Activated naive CD8-positive, alpha-beta T cell treated with anti-CD3 and anti-CD28 coated beads for 36 hours (primary cell): ENCODE measurements at places on chromosomes 13 and 19. TPM values are rescaled to one million over a fixed set of nuclear protein-coding genes. Genes with fewer than 3 reads are reported as not detected.

DNA sequence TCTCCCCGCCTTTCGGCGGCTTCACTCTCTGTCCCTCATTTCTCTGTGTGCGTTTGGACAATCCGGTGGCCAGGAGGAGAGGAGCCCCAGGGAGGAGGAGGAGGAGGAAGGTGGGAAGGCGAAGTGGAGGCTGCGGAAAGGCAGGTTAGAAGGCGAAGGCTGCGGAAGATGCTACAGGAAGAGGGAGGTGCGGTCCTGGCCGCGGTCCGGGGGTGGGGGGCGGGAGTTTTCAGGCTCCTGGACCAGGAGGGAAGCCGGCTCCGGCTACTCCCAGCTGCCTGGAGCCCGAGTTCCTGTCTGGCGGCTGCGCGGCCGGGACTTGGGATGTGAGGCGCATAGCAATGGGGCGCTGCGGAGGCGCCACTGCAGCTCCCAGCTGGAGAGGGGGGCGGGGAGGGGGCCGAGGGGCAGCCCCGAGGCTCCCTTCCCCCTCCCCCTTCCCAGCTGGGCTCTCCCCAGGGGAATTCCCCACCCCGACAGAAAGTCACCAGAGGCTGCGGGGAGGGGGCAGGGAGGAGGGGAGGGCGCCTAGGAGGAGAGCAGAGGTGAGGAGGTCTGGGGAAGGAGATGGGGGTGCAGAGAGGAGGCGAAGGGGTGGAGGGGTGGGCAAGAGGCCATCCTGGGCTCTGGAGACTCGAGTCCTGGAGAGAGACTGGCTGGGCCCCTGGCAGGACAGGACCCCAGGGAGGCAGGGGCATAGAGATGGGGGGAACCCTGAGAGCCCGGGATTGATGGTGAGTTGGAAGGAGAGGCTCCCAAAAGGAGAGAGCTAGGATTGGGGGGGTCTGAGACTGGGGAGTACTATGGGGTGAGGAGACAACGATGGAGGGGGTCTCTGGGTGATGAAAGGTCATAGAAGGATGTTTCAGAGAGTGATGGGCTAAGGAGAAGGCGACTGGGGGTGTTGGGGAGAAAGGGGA is 2.0 kb downstream of the LRRC4B start:
- peaks cover 76% of the 10 kb centered on the region for H3K27me3 ChIP-seq
- H3K4me1 ChIP-seq, result peaks cover 17% of the 10 kb centered on the region
- H3K36me3 ChIP-seq, result no peaks in the 10 kb centered on the region
- peak; percentile 33 for DNase-seq

DNA sequence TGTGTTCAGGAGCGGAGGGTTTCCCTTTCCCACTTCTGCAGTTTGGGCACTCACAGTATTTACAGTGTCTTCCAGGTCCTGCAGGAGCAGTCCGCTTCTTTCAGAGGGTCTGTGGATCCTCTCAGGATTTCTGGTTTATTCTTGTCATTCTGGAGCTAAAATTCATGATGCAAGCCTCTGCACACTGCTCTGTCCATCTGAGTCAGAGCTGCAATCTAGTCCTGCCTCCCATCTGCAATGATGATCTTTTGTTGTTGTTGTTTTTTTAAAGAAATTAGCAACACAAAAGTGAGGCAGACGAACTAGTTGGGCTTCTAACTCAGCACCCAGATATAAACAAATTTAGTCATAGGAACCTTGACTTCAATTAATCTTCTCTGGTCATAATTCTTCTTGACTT is 86.5 kb downstream of the DLEU7 start:
- peaks cover 4% of the 10 kb centered on the region for H3K27me3 ChIP-seq
- H3K27ac ChIP-seq, result no peak overlapping the region
- H3K4me3 ChIP-seq, result no peak overlapping the region
- peaks cover 8% of the 10 kb centered on the region for H3K4me1 ChIP-seq

DNA sequence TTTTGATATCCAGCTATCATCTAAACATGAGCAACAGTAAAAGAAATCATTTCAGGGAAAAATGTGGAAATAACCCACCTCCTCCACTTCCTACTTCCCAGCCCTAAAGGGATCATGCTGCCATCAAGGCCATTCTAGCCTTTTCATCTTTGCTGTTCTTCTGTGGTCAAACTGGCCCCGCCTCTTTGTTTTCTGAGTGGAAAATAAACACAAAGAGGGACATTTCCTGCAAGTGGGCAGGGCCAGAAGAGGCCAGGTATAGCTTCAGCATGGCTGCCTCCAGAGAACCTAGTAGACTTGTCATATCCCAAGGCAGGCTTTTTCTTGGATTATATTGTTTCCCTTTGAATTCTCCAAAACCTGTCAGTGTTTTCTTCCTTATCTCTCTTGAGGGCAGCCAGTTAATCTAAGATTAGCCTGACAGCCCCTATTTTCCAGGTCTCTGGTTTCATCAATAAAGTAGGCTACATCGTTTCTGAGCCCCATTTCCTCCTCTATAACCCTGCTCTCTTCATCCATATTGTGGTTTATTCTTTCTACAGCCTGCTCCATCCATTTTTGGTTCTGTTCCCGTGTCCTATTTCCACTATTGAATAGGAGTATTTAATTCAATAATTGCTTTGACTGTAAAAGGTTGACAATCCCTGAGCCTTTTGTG is 117.6 kb downstream of the GPC6 start:
- H3K36me3 ChIP-seq, result no peaks in the 10 kb centered on the region
- no peak overlapping the region for H3K27ac ChIP-seq
- no peaks in the 10 kb centered on the region for H3K27me3 ChIP-seq

DNA sequence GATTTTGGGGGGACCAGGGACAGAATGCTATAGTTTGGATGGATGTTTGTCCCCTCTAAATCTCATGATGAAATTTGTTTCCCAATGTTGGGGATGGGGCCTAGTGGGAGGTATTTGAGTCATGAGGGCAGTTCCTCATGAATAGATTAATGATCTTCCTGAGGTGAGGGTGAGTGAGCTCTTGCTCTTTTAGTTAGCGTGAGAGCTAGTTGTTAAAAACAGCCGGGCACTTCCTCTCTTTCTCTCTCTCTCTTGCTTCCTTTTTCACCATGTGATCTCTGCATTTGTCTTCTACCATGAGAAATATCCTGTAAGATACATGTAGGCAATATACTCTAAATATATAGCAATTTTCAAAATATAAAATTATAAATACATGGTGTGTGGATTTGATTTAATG is 290.8 kb upstream of the PCDH9 start:
- H3K4me1 ChIP-seq, result no peaks in the 10 kb centered on the region
- H3K27me3 ChIP-seq, result no peaks in the 10 kb centered on the region
- no peak for DNase-seq
- H3K4me3 ChIP-seq, result no peak overlapping the region
- H3K36me3 ChIP-seq, result no peaks in the 10 kb centered on the region

GRCh38 chr19:3796358-3796757 is 10.2 kb upstream of the MATK start:
- DNase-seq, result no peak
- peaks cover 17% of the 10 kb centered on the region for H3K4me1 ChIP-seq
- H3K36me3 ChIP-seq, result peaks cover 5% of the 10 kb centered on the region
- no peak overlapping the region for H3K4me3 ChIP-seq

DNA sequence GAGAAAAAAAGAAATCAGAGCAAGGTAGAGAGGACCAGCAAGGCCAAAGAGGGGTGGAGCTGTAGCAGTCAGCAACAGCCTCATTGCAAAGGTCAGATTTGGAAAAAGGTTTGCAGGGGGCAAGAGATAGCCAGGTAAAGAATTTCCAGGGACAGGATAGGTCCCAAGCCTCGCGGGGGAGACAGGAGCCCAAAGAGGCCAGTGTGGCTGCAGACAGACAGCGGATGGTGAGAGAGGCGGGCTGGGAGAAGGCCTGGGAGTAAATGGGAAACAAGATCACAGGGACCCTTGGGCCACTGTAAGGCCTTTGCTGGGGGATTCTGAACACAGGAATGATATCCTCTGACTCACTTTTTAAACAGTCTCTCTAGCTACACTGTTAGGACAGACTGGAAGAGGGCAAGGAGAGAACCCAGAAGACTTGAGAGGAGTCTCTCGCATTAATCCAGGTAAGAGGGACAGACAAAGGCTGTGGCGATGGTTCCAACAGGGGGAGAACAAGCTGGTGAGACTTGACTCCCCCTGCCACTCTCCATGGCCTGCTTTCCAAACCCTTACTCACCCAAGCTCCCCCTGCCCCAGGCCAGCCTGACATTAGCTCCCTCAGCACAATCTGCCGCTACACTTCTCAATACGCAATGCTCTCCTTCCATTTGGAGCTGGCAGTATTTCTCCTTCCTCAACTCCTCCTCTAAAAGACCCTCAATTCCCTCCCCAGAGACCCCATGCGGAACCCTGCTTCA is 31.8 kb downstream of the DOCK9 start:
- no peak for DNase-seq
- H3K4me3 ChIP-seq, result no peak overlapping the region
- H3K27ac ChIP-seq, result no peak overlapping the region
- H3K4me1 ChIP-seq, result peaks cover 21% of the 10 kb centered on the region
- no peaks in the 10 kb centered on the region for H3K27me3 ChIP-seq

- peak; percentile 59 for DNase-seq
- no peak overlapping the region for H3K27ac ChIP-seq
- no peaks in the 10 kb centered on the region for H3K36me3 ChIP-seq
- no peaks in the 10 kb centered on the region for H3K27me3 ChIP-seq
These were observed 24.9 kb upstream of the TPM4 start for GRCh38 chr19:16051254-16052025.

DNA sequence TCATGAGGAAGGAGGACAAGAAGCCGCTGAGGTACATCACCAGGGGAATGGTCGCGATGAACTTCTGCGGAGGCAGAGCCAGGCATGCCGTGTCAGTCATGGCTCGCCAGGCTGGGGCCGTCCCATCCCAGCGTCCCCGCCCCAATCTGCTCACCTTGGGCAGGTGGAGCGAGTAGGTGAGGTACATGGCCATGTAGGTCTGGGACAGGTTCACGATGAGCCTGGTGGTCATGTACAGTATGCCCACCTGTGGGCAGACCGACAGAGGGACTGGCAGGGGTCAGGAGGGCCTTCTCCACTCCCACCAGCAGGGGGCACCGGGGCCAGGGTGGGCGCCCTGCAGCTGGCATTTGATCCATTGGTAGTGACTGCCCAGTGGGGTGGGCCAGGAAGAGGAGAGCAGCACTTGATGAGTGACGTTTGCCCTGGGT is 8.3 kb downstream of the TEKTIP1 start:
- no peaks in the 10 kb centered on the region for H3K27me3 ChIP-seq
- no peak overlapping the region for H3K27ac ChIP-seq
- peaks cover 12% of the 10 kb centered on the region for H3K4me1 ChIP-seq

- H3K27ac ChIP-seq, result no peak overlapping the region
- no peak for DNase-seq
- H3K4me3 ChIP-seq, result no peak overlapping the region
- peaks cover 8% of the 10 kb centered on the region for H3K4me1 ChIP-seq
- H3K27me3 ChIP-seq, result no peaks in the 10 kb centered on the region
- peaks cover 20% of the 10 kb centered on the region for H3K36me3 ChIP-seq
These were observed 22.2 kb downstream of the FUZ start for GRCh38 chr19:49790866-49791265.

DNA sequence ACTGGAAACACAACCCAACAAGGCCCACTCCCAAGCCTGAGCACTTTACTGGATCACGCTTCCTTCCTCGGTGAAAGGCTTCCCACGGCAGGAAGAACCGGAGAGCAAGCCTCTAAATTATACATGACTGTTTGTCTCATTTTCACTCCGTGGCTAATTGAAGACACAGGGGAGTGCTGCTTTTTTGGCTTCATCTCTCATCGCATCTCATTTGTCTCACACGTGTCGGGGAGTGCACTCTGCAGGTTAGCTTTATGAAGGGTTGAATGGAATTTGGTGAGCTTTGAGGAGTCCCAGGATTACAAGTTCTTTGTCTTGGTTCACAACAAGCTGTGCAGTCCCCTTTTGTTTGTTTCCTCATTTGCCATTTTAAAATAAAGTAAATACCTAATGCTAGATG is 544.6 kb downstream of the GPC6 start:
- no peak for DNase-seq
- no peaks in the 10 kb centered on the region for H3K36me3 ChIP-seq
- H3K27me3 ChIP-seq, result peaks cover 16% of the 10 kb centered on the region
- H3K27ac ChIP-seq, result no peak overlapping the region

DNA sequence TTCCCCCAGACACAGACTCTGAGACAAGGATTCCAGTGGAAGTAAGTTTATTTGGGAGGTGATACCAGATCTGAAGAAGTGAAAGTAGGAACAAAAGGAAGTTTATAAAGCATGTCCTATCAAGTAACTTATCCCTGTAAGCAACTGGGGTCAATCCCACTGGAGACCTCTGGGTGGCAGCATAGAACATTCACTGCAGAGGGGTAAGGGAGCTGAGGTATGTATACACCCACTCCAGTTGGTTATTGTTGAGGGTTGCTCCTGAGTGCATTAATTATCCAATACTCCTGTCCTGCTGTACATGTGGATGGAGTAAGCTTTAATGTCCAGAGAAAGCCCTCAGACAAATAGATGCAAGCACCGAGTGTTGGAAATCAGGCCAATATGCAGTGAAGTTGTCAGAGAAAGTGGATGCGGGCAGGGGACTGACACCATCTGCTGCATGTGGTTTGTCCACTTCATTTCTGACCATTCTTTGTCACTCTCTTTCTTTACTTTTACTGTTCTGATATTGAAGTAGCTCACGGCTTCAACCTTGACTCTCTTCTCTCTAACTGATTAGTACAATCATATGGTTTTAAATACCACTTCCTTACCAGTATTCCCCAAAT is 46.7 kb downstream of the NOTCH3 start:
- peak; percentile 37 for DNase-seq
- H3K4me1 ChIP-seq, result peaks cover 6% of the 10 kb centered on the region
- H3K27ac ChIP-seq, result no peak overlapping the region

DNA sequence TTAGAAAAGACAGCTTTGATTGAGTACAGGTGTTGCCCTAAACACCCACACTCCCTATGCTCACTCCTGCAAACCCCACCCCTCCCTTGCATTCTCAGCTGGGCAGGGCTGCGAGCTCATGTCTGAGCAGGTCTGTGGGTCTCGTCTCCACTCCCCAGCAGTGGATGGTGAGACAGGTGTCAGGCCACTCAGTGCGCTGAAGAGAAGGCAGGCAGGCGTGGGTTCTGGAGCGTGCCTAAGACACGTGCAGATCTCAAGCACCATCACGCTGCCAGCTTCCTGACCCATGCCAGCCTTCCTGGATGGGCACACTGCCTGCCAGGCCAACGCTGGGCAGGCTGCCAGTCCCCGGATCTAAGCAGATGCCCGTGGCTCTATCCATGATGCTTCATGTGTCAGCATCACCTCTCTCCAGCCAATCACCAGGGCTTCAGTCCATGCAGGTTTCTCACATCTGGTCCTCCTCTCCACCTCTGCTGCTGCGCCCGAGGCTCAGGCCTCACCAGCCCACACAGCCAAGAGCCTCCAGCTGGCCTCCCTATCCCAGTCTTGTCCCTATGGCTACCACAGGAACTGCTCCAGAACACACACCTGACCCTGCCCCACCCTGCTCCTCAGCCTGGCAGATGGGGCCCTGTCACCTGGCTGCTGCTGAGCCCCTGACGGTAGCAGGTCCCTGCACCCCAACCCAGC is 42.6 kb downstream of the EPS15L1 start:
- H3K36me3 ChIP-seq, result peaks cover 15% of the 10 kb centered on the region
- H3K4me3 ChIP-seq, result no peak overlapping the region
- peaks cover 1% of the 10 kb centered on the region for H3K4me1 ChIP-seq

GRCh38 chr19:48196933-48197665 is 26.6 kb downstream of the ZSWIM9 start:
- DNase-seq, result no peak
- peaks cover 2% of the 10 kb centered on the region for H3K36me3 ChIP-seq
- H3K4me3 ChIP-seq, result no peak overlapping the region
- peaks cover 9% of the 10 kb centered on the region for H3K27me3 ChIP-seq
- peaks cover 7% of the 10 kb centered on the region for H3K4me1 ChIP-seq
- no peak overlapping the region for H3K27ac ChIP-seq

GRCh38 chr13:60689076-60689475 is 292.1 kb downstream of the TDRD3 start:
- no peak for DNase-seq
- no peak overlapping the region for H3K4me3 ChIP-seq
- no peaks in the 10 kb centered on the region for H3K4me1 ChIP-seq
- no peaks in the 10 kb centered on the region for H3K27me3 ChIP-seq
- no peak overlapping the region for H3K27ac ChIP-seq

MEIOSIN gene
- total RNA-seq, result 0.08 TPM

ZSCAN4 gene
- not detected for total RNA-seq

DYRK1B gene
- total RNA-seq, result 3.8 TPM
